Thymus (tissue), 14 donors: ENCODE measurements at places on chromosomes 7 and 10.

DNA sequence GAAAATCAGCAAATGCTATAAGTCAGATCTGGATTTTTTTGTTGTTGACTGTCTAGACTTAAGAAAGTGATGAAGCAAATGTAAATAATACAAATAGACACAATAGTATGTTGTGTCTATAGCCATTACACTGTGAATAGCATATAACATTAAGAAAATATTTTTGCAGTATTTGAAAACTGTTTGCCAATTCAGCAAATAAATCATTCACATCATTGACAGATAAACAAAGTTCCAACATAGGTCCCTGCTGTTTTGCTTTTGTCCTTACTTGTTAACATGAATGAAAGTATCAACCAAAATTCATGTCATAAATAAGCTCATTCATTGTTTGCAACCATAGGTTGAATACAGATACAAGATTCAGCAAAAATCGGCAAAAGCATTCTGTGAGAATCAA lies 200.5 kb downstream of the KIF20B start:
- DNase-seq, result no peak

DNA sequence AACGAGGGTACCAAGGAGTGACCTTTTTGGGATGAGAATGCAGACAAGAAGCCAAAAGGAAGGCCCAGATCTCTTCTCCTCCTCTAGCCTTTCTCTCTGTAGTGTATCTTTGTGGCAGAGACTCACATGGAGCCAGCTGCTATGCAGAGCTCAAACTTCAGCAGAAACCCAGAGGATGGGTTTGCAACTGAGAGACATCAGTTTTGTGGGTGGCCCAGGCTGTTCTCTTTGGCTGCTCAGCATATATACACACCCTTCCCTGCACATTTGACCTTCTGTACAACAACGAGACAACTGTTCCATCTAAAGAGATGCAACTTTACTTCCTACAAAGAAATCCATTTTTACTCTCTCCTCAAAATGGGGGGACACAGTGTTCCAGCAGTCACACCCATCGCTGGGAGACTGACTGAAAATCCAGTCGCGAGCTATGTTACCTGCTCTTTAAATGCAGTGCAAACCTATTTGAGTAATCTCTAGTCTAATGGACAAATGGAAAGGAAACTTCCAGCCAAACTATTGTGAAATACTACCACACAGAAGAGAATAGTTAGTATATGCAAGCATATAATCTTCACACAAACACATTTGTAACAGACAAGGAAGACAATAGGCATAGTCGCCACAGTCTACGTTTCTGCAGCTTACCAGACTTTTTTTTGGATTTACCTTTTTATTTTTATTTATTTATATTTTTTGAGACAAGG lies 51.2 kb downstream of the GTF2I start:
- no peak for DNase-seq

DNA sequence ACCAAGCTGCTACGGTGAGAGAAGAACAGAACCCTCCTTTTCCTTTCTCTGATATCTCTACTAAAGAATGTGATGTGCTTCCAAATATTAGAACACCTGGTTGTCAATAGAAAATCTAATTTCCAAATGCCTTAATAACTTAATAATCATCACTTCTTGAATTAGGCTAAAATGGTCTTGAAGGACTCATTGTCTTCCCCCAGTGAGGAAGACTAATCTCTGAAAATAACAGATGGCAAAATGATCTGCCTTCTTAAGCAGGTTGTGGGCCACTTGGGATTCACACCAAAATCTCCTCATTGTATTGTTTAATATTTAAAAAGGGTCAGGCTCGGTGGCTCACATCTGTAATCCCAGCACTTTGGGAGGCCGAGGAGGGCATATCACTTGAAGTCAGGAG lies 805.9 kb upstream of the AUTS2 start:
- DNase-seq, result no peak

GRCh38 chr7:22666732-22667131 lies 60.3 kb upstream of the IL6 start:
- DNase-seq, result no peak

DNA sequence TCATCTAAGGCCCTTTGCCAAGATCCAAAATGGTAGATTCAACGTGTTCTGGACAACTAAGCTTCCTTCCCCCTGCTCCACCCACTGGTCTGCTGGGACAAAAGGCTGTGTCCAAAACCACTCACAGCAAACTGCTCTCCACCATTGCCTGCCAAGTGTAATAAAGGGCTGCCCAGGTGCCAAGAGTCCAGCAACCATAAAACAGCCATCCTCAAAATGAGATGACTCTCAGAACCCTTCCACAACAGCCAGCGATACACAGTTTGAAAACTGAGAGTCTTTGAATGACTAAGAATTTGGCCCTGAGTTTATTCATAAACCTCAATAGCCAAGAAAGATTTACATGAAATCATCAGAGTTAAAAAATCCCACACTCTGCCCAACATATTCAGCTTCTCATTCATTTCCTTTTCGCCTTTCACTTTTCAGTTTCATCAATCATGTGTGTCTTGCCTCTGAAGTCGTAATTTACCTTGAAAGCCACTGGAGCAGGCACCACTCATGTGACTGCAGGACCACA lies 658.1 kb upstream of the MGMT start:
- no peak for DNase-seq

- DNase-seq, result no peak
These were observed 146.8 kb downstream of the HIBADH start for GRCh38 chr7:27515933-27516332.

- DNase-seq, result no peak
These were observed 19.3 kb downstream of the TCAF1 start for GRCh38 chr7:143882604-143883078.

GRCh38 chr7:15086131-15086611 lies 183.6 kb upstream of the DGKB start:
- DNase-seq, result no peak

- no peak for DNase-seq
These were observed 134.8 kb downstream of the CUL2 start for GRCh38 chr10:34955391-34955790.

- no peak for DNase-seq
These were observed 23.6 kb upstream of the PPIA start for GRCh38 chr7:44772867-44773266.

- DNase-seq, result no peak
These were observed 646.0 kb downstream of the PARD3 start for GRCh38 chr10:34169131-34169530.

DNA sequence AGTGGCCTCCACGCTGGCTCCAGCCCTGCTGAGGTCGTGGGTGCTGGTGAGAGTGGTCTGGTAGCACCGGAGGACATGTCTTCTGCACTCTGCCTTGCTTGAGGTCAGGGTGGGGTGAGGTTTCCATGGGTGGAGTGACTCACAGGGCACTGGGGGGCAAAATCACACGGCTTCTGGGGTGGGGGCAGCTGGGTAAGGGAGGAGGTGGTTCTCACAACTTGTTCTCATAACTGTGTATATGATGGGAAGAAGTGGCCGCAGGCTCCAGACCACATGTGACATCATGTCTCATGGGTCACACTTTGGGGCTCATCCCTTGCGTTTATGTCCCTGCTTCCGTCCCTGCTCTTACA lies 884 bp upstream of the PRF1 start:
- no peak for DNase-seq

DNA sequence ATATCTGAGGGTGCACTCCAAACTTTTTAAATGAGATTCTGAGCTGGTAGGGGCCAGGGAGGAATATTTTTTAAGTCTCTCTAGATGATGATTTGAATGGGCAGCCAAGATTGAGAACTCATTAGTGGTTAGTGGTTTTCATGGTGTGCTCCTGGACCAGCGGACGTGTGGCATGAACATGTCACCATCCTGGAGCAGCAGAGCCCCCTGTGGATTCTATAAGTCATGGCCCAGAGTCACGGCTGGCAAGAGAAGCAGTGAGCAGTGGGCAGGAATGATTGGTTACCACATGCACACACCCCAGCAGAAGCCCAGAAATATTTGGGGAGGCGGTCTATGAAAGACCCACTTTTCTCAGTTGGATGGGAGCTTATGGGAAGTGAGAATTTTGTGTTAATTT lies 21.2 kb upstream of the UCN3 start:
- DNase-seq, result no peak

DNA sequence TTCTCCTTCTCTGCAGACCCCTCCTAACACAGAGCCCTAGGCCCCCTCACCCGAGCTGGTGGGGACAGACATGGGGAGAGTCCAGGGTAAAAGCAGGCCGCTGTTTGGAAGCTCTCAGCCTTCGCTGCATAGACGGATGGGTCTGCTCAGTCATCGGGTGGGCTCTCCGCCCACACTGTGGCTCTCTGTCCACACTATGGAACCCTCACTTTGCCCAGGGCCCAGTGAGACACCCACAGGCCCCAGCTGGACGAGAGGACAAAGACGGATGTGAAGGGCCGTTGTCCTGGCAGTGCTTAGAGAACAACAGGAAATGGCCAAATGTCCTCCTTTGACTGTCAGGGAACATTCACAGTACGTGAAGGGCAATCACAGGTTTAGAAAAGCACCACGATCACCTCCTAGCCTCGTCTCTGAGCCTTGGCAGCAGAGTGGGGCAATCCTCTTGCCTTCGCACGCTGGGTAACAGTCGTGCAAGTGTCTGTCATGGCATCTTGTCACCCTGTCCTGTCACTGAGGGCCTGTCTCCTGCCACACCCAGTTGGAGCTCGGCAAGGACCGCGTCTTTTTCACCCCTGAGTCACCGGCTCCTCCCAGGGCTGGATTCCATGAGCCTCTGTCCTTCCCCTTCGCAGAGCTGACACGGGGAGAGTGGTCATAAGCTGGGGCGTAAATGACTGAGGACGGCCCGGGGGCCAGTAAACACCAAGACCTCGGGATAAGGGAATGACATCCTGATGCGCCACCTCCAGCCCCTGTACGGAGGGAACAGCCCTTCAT lies 80.6 kb downstream of the PRKAG2 start:
- DNase-seq, result no peak

DNA sequence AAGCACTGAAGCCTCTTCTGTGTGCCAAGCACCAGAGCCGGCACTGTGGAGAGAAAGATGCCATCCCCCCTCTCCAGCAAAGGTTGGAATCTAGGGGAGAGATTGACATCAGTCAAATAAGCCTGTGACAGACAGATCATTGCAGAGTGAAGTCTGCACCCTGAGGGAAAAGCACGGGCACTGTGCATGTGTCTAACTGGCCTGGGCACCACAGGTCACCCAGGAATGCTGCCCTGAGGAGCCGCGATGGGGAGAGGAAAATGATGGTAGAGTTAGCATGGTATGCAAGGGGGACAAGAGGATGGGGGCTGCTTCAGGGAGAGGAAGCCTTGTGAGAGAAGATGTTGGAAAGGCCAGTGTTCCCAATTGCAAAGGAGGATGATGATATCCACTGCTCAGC lies 261.0 kb downstream of the GRID1 start:
- no peak for DNase-seq

GRCh38 chr10:125145636-125146035 lies 14.7 kb downstream of the CTBP2 start:
- DNase-seq, result no peak

DNA sequence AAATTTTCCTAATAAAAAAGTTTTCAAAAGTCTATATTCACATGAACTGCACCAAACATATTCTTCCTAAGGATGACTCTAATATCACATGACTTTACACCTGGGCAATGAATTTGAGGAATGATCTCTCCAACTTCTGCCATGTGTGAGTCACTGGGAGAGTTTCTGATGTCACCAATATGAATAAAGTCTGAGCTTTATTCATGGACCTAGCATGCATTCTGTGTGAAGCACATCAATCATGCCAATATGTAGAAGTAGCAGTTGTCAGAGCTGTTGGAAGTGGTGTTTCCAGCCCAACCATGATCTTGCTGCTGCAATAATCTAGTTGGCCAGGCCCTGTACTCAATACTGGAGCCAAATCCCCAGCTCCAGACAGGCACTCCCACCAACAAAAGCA lies 91.7 kb upstream of the IFRD1 start:
- DNase-seq, result no peak

DNA sequence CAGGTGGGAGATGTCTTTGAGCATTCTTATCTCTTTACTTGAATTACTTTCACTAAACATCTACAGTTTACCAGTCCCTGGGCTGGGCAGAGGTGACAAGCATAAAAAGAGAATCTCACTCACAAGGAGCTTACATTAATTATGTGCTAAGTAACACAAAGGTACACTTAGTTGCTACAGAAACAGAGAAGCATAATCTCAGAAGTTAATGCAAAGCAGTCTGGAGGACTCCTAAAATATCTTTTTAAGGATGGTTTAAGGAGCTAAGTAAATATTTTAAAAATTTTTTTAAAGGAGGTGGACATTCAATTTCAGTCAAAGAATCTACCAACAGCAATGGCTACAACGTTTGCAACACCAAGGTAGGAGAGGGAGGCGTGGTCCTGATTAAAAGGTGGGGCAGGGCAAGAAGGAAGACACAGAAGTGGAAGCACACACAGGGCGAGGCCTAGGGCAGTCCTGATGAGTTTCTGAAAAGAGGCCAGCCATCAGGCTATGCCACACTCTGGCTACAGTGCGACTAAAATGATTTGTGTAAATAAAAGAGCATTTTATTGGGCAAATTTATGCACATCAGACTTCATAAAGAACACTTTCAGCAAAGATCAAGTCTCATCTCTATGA lies 5.3 kb downstream of the LARP4B start:
- no peak for DNase-seq

DNA sequence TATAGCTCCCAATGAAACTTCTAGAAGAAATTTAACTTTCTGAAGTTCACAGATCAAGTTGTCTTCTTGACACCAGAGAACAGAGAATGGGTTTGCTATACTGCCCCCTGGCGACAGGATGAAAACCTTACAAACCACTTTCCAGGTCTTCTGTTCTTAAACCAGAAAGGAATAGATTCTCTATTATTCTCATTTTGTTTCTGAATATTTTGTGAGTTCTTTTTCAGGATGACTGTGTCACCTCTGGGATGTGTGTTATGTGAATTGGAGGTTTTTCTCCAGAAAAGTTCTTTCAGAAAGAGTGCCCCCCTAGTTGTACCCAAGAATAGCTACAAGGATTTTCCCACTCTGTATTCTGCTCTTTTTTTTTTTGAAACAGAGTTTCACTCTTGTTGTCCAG lies 6.3 kb downstream of the IFT22 start:
- peak; percentile 40 for DNase-seq

DNA sequence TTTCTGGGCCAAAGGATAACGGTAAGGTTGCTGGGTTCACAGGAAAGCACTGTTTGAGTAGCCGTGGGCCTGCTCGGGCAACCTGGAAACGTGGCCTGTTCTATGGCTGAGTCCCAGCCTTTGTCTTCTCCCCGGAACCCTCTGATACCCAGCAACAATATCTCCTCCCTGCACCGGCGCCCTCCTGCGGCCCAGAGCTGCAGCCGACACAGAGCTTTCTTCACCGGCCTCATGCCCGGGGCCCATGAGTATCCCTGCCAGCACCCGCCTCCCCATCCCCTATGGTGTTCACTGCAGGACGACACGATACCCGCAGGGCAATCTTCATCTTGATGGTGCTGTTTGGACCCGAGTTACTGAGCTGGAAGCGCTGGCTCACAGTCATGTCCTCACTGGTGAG lies 38.6 kb upstream of the NCAPG2 start:
- no peak for DNase-seq

DNA sequence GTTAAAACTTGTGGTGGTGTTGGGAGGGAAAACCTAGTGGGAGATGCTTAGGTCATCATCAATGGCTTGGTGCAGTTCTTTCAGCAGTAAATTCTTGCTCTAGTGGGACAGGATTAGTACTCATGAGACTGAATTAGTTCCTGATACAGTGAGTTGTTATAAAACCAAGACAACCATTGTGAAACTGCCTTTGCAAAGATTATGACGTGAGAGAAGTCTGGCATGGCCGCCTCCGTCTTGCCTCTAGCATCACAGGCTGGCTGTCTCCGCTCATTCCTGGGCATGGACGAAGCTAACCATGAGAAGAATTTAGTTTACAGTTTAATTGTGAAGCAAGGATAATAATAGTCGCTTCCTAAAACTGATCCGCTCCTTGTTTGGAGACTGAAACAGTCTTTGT lies 186.4 kb downstream of the KIF20B start:
- no peak for DNase-seq

- no peak for DNase-seq
These were observed 2.0 kb downstream of the ANKRD2 start for GRCh38 chr10:97574374-97575126.
